ENCODE measurements at places on chromosomes 3 and 15.
A peak's percentile ranks its signal among the peaks of the same experiment; 100 is the strongest.

GRCh38 chr15:69161079-69161877 is 843 bp downstream of the GLCE start:
- DNase-seq: no peak

DNA sequence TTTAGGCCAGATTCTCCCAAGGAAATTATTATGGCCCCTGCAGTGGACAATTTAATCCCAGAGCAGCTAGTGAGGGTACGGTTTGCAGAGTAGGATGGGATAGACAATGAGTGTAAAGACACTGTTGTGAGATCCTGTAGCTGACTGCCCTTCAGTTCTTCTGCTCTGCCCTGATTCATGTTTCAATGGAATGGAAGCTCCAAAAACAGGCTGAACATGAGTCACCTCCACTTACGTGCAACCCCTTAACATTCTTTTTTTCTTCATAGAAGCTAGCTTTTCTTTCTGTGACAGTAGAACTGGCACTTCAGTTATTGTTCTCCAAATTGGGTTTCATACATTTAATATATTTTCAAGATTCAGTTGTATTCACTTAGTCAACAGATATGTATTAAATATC is 32.1 kb downstream of the CLDN18 start:
- DNase-seq: no peak

DNA sequence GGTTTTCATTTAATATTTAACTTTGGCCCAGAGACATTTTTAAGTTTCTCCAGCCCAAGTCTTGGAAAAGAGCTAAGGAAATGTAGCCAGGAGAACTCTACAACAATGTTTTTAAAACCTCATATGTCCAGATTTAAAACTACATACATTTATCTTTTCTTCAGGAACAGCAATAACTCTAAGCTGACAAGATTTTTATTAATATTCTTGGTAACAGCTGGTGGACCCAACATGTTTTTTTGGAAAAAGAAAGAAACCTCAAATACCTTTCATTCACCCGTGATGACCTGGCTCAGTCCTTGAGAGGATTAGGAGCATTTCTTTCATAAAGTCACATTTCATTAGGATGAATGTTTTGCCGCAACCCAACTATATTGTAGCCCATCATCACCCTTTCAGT is 50.4 kb upstream of the CMSS1 start:
- no peak for DNase-seq

DNA sequence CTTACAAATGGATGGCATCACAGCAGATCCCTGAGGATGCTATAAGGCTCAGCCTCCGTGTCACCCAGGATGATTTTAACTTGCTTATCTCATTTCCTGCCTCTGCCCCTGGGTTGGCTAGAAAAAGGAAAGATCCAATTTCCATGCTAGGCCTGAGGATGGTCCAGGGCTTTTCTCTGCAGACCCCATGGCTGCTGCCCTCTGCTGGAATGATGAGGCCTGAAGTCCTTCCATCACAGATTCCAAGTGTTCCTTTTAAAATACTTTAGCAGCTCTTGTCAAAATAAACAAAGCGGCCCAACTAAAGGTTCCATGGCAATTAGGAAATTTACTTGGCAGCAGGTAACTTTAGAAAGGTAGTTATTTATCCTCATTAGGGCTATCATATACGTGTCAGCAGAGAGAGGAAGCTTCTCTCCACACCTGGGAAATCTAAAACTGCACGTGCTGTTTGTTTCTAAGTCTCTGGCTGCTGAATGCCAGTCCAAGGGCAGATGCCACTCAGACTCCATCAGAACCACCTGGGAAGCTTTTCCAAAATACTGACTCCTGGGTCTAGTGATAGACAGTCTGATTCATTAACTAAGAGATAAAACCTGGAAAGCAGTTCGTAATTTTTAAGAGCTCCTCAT is 401.9 kb upstream of the IL12A start:
- no peak for DNase-seq

- DNase-seq: no peak
Measured at GRCh38 chr3:194840661-194841514, 155.2 kb downstream of the FAM43A start.

- DNase-seq: peak; percentile 73
Measured at GRCh38 chr3:49903451-49904424, at the start of gene MST1R. Gene MST1R (minus strand): TSS chr3:49903873. CDS start chr3:49903609, 264 bp downstream.

DNA sequence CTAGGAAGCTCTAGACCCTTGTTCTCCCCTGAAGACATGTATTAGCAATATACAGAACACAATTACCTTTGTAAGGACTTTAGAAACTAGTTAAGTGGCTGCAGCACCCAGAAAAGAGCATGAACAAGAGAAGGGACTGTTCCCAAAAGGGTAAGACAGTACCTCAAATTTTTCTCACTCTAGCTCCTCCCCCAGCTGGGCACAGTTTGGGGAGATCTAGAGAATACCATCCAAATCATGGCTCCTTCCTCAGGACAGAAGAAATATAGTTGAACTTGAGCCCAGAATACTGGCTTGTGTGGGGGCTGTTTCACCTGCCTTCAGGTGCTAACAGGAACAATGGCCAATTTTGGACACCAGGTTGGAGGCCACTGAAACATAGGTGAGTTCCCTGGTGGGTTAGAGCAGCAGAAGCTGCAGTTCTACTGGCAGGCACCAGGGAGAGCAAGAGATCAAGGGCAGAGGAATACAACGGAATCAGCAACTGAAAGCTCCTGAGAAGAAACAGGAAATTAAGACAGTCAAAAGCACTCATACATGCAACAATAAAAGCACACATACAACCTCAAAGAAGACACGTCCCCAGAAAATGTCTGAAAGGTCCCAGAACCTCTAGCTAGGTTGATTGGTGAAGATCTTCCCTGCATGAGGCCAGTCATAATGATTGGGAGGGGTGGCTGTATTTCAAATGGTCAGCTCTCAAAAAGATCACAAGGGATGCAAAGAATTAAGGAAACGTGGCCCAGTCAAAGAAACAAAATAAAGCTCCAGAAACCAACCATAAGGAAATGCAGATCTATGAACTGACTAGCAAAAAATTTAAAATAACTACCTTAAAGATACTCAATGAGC is 104.9 kb upstream of the ASB14 start:
- peak; percentile 22 for DNase-seq
